ENCODE measurements at places on chromosomes 6 and 20. TPM values are rescaled to one million over a fixed set of nuclear protein-coding genes. Genes with fewer than 3 reads are reported as not detected.
A peak's percentile ranks its signal among the peaks of the same experiment; 100 is the strongest.

DNA sequence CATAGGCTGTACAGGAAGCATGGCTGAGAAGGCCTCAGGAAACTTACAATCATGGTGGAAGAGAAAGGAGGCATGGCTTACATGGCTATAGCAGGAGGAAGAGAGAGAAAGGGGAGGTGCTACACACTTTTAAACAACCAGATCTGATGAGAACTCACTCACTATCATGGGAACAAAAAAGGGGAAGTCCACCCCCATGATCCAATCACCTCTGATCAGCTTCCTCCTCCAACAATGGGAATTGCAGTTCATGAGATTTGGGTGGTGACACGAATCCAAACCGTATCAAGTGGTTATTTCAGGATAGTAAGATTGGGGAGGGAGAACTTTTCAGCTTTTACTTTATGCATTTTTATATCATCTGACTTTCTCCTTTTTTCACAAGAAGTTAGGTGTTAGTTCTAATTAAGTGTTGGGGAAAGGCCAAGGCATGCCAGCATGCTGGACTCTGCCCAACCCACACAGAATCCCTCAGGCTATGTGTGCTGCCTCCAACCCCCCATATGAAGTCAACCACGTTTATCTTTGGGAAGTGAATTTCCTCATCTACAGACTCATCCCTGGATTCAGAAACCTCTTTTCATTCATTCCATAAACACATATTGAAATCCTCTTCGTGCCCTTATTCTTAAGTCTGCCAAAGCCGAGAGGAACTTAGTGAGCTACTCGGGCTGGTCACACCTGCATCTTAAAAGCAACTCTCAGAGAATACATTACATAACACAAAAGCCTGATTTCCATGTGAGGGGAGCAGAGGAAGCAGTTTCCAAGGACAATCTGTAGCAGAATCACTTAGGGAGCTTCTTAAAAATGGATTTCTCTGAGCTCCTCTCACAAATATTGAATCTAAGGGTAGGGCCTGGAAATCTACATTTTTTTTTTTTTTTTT, 16.7 kb upstream of the CLIC5 start:
- DNase-seq: no peak

GRCh38 chr20:17810062-17810631, 110.4 kb downstream of the BANF2 start:
- no peak for DNase-seq

- DNase-seq: no peak
Measured at GRCh38 chr6:169395080-169395805, 141.6 kb upstream of the THBS2 start.

GRCh38 chr20:43748274-43748673, 21.5 kb upstream of the GTSF1L start:
- DNase-seq: no peak

TFAP2A gene
- total RNA-seq: 0.31 TPM

DNA sequence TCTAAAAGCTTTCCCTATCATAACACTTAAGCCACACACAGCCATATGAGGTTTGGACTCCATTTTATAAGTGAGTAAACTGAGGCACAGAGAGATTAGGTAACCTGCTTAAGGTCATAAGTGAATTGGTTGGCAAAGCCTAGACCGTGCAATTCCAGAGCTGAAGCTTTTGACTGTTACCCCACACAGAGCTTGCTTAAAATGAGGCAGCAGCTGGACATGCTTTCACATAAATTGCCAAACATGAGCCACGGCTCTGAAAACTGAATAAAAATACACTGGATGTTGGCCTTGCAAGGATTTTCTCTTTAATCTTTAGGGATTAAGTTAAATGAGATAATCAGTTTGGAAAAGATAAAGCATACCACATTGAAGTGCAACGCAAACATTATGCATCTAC, 2.5 kb downstream of the RIPOR2 start:
- no peak for DNase-seq

TNFRSF6B gene
- not detected for total RNA-seq

CD93 gene
- total RNA-seq: 139 TPM

RAB44 gene
- not detected for total RNA-seq

- DNase-seq: peak; percentile 47
Measured at GRCh38 chr6:83514866-83515466, 2.6 kb downstream of the PRSS35 start.

MMP24 gene
- 9.1 TPM for total RNA-seq

ENPP5 gene
- 4.8 TPM for total RNA-seq

DNA sequence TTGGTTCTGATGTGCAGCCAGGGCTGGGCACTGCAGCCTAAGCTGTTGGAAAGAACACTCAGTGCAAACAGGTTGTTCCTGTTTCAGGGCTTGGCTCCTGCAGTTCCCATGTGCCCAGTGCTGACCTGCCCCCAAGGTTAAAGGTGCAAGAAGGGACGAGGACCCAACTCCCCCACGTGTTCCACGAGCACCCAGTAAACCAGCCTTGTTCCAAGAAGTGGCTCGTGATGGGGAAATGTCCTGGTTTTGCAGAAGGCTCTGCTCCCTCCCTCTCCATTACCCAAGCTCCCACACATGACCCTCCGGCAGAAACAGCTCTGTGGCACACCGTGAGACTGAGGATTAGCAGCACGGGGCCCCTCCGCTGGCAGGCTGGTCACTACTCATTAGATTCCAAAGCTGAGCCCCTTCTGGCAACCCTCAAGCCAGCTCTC, 9.4 kb downstream of the ACSS1 start:
- no peak for DNase-seq

Data from endothelial cell (in vitro differentiated cells).